ENCODE measurements at places on chromosomes 7 and 10.

- no peak for DNase-seq
Measured at GRCh38 chr7:26328498-26329390, 37.1 kb downstream of the SNX10 start.

- no peak for DNase-seq
Measured at GRCh38 chr10:121596689-121597503, 1.3 kb downstream of the FGFR2 start.

DNA sequence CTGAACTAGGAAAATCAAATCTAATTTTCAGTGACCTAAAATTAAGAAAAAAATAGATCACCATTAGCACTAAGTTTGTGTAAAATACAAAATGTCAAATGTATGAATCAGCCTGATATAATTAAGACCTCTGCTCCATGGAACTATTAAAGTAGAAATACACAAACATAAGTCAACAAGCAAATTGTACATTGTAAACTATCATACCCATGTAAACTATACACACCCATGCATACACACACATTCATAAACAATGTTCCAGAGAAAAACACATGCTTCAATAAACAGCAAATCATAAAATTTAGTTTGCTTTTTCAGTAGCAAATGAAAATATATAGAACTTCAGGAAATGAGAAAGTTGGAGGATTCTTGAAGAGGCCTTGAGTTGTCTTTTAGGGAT is 199.7 kb upstream of the VSTM2A start:
- no peak for DNase-seq

- no peak for DNase-seq
Measured at GRCh38 chr7:156157409-156158012, 345.2 kb upstream of the SHH start.

Data from H4 (cell line).